Muscle of arm (tissue), 14 donors: ENCODE measurements at places on chromosomes 3 and 15. TPM values are rescaled to one million over a fixed set of nuclear protein-coding genes. Genes with fewer than 3 reads are reported as not detected.

GRCh38 chr3:33313331-33313730 is 36.1 kb downstream of the FBXL2 start:
- DNase-seq = no peak

GRCh38 chr15:71313806-71314205 is 198.5 kb downstream of the THSD4 start:
- DNase-seq = no peak

- DNase-seq = no peak
Observed at GRCh38 chr3:151992326-151993041, 119.0 kb downstream of the SUCNR1 start.

- DNase-seq = no peak
Observed at GRCh38 chr3:63076357-63076756, 201.1 kb upstream of the CADPS start.

CFAP100 gene
- polyA plus RNA-seq = not detected

DNA sequence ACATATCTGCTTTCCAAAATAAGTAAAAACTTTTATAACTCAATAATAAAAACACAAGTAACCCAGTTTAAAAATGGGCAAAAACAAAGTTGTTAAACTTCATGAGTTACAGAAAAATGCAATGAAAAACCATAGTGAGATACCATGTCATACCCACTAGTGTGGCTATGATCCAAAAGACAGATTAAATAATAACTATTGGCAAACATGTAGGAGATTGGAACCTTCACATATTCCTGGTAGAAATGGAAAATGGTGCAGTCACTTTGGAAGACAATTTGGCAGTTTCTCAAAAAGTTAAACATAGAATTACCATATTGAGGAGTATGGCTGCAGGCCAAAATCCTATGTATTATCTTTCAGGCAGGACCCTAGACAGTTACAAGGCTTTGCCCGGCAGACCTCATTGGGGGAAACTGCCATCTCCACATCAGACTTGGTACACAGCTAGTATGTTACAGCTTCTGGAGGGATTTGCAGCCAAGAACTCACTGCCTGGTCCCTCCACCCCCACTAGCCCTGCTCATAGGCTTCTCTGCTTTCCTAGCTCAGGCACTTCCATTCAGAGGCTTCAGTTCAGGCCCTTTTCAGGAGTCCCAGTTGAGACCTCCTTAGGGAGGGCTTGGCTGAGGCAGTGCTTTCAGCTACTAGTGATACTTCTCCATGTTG is 147.8 kb downstream of the NEK10 start:
- DNase-seq = no peak

DNA sequence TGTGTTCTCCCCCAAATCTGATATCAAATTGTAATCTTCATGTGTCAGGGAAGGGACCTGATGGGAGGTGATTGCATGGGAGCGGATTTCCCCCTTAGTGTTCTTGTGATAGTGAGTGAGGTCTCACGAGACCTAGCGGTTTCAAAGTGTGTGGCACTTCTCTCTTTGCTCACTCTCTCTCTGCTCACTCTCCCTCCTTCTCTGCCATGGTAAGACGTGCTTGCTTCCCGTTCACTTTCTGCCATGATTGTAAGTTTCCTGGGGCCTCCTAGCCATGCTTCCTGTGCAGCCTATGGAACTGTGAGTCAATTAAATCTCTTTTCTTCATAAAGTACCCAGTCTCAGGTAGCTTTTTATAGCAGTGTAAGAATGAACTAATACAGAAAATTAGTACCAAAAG is 30.6 kb upstream of the OR5H6 start:
- DNase-seq = no peak

SLITRK3 gene
- polyA plus RNA-seq = 0.58 TPM

GRCh38 chr15:64521201-64521600 is 60.8 kb downstream of the ZNF609 start:
- DNase-seq = no peak

ACSBG1 gene
- 0.33 TPM for polyA plus RNA-seq

COL6A5 gene
- polyA plus RNA-seq = 0.08 TPM

HESX1 gene
- 3.1 TPM for polyA plus RNA-seq

GRCh38 chr3:56304069-56304468 is 164.2 kb downstream of the ERC2 start:
- DNase-seq = no peak

CIDEC gene
- polyA plus RNA-seq = 0.31 TPM

LARP6 gene
- polyA plus RNA-seq = 9.7 TPM

DNA sequence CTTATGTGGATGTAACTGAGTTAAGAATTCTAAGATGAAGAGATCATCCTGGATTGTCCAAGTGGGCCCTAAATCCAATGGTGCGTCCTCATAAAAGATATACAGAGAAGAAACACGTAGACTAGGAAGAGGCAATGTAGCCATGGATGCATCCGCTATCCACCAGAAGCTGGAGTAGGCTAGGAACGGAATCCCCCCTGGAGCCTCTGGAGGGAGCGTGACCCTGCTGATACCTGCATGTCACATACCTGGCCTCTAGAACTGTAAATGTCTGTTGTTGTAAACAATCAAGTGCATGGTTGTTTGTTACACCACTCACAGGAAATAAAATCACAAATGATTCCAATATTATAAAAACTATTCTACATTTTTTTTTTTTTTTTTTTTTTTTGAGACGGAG is 254.5 kb upstream of the RORA start:
- no peak for DNase-seq

GRCh38 chr3:120284747-120285507 is at the start of gene GPR156:
Gene GPR156 (minus strand): TSS chr3:120285222. CDS start chr3:120244098, 41,124 bp downstream.
- no peak for DNase-seq

DNA sequence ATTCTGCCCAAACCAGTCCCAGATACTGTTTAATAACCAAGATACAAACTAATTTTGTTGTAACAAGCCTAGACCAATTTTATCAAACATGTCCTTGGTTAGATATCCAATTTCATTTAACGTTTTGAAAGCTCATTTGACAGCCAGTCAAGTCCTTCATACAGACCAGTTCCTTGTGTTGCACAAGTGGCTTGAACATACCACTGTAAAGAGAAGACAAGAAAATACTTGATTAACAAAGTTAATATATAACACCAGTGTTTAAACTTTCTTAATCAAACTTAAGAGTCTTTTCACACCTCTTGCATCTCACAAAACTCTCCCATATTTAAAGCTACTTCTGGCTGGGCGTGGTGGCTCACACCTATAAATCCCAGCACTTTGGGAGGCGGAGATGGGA is 16.0 kb downstream of the PDE12 start:
- DNase-seq = no peak

DNA sequence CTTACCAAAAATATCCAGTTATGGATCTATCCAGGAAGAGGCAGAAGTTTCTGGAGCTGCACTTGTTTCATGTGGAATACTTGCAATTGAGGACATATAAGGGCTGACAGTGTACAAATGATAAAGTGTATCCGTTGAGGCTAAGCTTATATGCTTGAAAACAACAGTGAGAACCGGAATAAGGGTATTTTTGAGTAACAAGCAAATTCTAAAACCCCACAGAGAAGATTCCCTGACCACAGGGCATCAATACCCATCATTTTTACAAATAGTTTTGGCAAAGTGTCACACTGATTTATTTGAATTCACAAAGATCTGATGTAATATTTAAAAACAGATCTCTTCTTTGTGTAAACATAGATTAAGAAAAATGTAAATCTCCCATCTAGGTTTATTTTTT is 208.4 kb downstream of the FMN1 start:
- no peak for DNase-seq

POC1A gene
- polyA plus RNA-seq = not detected

MRPS11 gene
- polyA plus RNA-seq = 48.4 TPM

DNA sequence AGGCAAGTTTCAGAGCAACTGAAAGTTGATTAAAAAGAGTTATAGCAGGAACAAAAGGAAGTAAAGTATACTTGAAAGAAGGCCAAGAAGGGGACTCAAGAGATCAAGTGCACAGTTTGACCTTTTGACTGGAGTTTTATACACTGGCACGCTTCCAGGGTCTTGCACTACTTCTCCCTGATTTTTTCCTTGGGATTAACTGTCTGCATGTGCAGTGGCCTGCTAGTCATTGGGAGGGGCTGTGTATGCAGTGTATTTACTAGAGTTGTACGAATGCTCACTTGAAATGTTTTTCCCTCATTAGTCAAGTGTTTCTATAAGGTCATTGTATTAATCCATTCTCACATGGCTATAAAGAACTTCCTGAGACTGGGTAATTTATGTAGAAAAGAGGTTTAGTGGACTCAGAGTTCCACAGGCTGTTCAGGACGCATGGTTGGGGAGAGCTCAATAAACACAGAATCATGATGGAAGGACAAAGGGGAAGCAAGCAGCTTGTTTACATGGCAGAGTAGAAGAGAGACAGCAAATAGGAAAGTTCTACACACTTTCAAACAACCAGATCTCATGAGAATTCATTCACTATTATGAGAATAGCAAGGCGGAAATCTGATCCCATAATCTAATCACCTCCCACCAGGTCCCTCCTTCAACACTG is 571.8 kb downstream of the ZPLD1 start:
- DNase-seq = peak; percentile 11

DNA sequence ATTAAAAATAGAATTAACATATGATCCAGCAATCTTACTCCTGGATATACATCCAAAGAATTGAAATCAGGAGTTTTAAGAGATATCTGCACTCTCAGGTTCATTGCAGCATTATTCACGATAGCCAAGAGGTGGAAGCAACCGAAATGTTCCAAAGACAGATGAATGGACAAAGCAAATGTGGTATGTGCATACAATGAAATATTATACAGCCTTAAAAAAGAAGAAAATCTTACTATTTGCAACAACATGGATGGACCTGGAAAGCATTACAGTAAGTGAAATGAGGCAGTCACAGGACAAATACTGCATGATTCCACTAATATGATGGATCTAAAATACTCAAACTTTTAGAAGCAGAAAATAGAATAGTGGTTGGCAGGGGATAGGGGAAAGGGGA is 9.3 kb upstream of the TMEM158 start:
- no peak for DNase-seq

- DNase-seq = peak; percentile 41
Observed at GRCh38 chr15:49168016-49168415, 2.0 kb upstream of the GALK2 start.

AP2M1 gene
- 199 TPM for polyA plus RNA-seq

GRCh38 chr3:194675680-194676079 is 3.7 kb upstream of the LSG1 start:
- DNase-seq = no peak

DNA sequence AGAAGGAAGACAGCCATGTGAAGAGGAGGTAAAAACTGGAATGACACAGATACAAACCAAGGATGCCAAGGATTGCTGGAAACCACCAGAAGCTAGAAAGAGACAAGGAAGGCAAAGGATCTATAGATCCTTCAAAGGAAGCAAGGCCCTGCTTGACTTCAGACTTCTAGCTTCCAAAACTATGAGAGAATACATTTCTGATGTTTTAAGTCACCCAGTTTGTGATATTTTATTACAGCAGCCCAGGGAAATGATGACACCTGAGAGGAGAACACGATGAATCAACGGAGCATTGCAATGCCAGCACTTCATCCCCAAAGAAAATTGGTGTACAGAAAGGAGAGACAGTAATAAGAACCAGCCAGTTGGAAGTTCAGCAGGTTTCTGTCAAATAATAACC is 116.3 kb downstream of the MAGI1 start:
- no peak for DNase-seq

PRTG gene
- 4.0 TPM for polyA plus RNA-seq
